ENCODE measurements at places on chromosomes 7 and 10. TPM values are rescaled to one million over a fixed set of nuclear protein-coding genes. Genes with fewer than 3 reads are reported as not detected.

DNA sequence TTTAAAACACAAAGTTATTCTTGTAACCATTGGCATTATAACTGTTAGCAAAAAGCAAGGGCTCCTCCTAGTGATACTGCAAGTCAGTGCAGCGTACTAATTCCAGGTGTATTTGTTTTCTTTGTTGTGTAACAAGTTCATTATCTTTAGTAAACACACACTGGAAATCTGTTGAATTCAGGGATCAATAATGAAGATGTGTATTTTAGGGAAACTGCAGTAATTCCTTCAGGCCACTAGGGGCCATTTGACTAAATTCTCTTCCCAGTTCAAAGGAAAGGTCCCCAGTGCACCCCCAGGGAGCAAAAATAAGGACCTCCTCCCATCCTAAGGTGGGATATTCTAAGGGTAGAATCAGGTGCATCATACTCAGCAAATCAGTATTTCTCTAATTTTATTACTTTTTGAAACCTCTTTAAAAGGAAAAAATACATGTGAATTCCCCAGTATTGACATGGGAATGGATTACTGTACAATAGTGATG lies 158.6 kb upstream of the LYZL1 start:
- DNase-seq = no peak

- no peak for DNase-seq
Measured at GRCh38 chr10:3858051-3858845, 73.2 kb upstream of the KLF6 start.

- DNase-seq = no peak
Measured at GRCh38 chr7:124428781-124429180, 336.8 kb downstream of the GPR37 start.

DNA sequence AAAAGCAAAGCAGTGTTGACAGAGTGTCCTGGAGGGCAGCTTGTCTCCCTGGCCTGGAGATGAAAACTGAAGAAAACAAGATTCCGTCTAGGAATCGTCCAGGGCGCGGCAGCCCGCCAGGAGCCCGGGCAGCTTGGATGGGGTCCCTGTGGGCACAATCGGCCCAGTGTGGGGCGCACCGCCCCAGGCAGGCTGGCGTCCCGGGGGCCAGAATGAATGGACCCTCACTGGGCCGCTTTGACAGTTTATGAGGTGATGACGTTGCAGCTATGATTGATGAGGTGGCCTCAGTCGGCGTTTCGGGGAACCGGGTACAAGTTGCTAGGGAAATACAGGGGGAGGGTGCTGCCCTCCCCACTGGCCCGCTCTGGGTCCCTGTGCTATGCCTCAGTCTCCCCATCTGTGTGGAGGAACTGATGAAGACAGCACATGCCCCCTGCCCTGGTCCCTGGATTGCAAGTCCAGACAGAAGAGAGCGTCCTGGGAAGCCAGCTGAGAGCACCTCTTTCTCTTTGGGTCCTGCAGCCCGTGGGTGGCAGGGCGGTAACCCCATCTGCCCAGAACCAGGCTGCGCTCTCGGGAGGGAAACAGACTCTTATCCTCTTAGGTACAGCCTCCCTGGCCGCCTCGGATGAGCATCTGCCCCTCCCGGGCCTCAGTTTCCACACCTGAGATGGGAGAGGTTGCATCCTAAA lies 131.3 kb downstream of the LHPP start:
- peak; percentile 37 for DNase-seq

GRCh38 chr10:72782649-72783330 lies 90.8 kb downstream of the MCU start:
- no peak for DNase-seq

DNA sequence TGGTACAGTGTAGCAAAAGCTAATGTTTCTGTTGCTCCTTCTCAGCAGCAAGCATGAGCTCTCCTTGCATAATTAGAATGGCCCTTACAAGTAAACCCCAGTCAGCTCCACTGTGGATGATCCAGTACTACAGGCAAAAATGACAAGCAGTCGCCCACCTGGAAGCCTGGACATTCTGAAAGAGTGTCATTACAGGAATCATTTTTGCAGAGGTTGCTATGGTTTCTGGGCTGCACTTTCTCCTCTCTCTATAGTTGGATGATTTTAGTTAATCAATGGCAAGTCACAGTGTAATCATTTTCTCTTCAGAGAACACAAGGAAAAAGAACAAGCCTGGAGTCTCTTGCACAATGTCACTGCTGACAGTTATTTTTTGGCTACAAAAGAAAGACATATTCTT lies 102.9 kb upstream of the MYO3A start:
- DNase-seq = peak; percentile 38

DNA sequence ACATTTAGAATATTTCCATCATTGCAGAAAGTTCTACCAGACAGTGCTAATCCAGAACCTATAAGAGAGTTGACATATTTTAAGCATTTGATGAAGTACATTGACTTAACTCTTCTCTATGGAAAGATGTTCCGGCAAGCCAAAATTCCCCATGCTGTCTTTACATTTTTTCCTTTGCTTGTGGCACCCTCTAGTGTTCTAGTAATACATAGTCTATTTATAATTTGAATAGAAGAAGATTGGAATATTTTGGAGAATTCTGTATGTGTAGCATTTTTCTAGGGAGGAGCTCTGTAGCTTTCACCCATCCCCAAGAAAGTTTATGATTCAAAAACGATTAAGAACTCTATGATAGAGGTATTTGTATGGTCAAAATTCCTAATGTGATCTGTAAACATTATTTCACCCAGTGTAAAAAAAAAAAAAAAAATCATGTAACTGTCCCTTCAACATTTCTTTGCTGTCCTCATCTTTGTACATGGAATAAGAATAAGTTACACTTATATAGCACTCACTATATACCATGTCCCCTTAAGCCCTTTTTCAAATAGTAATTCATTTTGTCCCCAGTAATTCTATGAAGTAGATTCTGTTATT lies 33.2 kb downstream of the NRF1 start:
- DNase-seq = peak; percentile 66

GRCh38 chr7:25662841-25663800 lies 434.8 kb upstream of the NPVF start:
- DNase-seq = no peak

DNA sequence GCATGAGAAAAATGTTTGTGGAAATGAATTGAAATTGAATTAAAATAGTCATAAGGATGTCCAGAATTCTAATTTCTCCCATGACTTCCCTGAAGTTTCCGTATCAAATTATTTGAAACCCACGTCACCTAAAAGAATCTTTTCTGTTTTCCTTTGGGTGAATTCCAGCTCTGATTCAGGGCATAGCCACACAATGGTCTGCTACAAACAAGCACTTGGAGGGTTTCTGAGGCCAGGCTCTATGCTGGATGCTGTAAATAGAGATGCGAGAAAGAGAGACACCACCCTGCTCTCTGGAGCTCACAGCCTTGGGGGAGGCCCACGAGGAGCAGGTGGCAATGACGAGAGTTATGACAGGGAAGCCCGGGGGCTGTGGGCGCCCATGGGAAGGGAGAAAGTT lies 33.6 kb downstream of the GHRHR start:
- DNase-seq = no peak

GRCh38 chr7:93551063-93551895 lies 23.2 kb downstream of the CALCR start:
- peak; percentile 61 for DNase-seq

- peak; percentile 85 for DNase-seq
Measured at GRCh38 chr10:24952707-24953645, 570 bp upstream of the PRTFDC1 start.

- no peak for DNase-seq
Measured at GRCh38 chr10:122551450-122551849, 9.1 kb upstream of the DMBT1 start.

GRCh38 chr7:155153676-155154075 lies 83.6 kb downstream of the HTR5A start:
- DNase-seq = no peak

DNA sequence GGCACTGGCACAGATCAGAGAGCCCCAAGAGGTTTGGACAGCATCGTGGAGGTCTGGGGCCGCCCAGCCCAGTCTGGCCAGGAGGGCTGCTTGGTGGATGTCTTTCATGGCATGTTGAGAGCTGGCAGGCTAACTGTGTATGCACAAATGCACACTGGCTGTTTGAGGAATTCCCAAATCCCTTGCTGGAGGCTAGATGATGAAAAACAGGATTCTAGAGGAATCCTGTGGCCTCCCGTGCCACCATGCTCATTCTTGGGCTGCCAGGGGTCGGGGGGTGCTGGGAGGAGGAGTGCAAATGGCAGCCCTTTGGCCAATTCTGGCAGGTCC lies 26.5 kb downstream of the LEP start:
- DNase-seq = no peak

DNA sequence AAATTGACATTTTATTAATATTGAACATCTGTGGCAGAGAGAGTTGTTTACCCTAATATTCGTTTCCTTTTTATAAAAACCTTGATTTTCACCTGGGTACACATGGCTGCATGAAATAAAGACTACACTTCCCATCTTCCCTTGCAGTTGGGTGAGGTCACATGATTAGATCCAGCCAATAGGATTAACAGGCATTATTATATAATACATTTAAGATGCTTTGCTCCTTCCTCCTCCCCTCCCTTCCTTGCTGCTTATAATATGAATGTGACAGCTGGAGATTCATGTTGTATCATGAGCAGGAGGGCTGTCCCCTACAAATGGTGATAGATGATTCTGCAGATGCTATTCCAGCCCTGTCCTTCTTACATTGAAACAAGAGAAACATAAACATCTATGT lies 146.6 kb downstream of the SH2D4B start:
- no peak for DNase-seq

GRCh38 chr7:5528071-5528814 lies 104.6 kb upstream of the TNRC18 start:
- DNase-seq = no peak

DNA sequence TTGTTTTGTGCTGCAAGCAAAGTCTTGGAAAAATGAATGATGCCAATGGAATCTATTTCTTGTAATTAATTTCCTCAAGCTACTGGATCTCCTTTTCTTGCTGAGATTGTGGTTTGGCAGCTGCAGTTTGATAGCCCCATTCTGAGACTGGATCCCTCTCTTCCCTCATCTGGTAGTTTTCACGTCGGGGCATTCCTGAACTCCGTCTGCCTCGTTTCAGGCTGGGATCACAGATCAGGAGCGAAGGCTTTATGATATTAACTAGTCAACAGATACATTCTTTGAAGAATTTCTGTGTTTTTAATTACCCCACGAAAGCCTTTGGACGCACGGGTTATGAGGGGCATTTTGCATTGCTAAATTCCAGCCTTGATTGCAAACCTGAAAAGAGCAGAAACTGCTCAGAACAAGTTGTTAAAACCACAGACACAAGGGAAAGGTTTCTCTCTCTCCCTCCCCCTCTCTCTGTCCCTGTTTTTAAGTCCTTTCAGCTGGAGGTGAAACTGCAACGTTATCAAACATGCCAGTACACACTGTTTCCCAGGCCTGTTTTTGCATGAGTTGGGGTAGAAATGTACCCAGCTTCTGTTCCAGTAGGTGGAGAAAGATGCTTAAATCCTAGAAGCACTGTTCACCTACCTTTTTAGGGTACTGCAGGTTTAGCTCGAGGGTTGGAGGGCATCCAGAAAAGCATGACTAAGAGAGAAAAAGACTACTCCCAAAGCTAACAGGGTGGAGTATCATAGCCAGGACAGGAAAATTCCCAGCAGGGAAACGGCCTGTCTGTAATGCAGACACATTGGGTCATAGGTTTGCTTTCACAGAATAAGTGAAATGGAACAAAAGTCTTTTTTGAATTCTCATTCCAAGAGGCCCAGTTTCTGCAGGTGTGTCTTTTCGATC lies 124.3 kb downstream of the CUX1 start:
- no peak for DNase-seq

DNA sequence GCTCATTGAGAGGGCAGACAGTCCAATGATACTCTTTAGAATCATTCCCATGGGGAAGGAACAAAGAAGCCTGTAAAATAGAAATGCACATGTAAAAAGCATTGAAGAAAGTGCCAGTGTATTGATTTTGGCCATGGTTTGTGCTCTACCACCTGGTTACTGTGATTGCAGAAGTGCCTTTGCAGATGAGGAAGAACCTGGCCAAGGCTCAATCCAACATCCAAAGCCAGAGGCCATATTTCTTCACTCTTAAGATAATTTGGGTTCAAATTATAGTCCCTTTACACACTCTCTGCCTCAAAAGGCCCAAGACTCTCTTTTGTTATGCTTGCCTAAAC lies 122.1 kb downstream of the EGFR start:
- no peak for DNase-seq

Gene TEX47
- polyA plus RNA-seq = not detected

Gene DYNC1I1
- 2.3 TPM for polyA plus RNA-seq

Gene UCMA
- polyA plus RNA-seq = not detected

Gene LAMTOR4
- polyA plus RNA-seq = 470 TPM

Gene TAS2R4
- polyA plus RNA-seq = not detected

Gene UTF1
- polyA plus RNA-seq = not detected

Gene CTAGE4
- polyA plus RNA-seq = 4.2 TPM

Gene KLF14
- polyA plus RNA-seq = 0.13 TPM

Gene WDR86
- 1.8 TPM for polyA plus RNA-seq

Gene PSMA2
- 202 TPM for polyA plus RNA-seq

Gene CYP2C9
- polyA plus RNA-seq = 2.4 TPM

Gene ATG9B
- 0.19 TPM for polyA plus RNA-seq

All from kidney (tissue), 22 donors.